ENCODE measurements at places on chromosomes 2 and 18.

DNA sequence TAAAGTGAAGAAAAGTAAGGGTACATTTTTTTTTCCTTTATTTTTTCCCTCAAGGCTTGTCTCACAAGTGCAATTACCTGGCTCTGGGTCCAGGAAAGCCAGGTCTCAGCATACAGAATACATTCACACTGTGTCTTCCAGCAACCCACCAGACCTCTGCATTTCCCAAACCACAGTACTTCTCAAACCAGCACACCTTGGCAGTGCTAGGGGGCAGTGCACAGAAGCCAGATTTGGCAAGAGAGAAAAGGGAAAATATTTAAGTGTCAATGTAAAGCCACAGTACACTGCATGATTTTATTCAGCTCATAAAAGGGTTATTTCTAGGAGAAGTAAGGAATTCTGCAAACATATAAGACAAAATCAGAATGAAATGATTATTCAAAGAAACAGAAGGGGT is 172.8 kb downstream of the NRXN1 start:
- DNase-seq = no peak

DNA sequence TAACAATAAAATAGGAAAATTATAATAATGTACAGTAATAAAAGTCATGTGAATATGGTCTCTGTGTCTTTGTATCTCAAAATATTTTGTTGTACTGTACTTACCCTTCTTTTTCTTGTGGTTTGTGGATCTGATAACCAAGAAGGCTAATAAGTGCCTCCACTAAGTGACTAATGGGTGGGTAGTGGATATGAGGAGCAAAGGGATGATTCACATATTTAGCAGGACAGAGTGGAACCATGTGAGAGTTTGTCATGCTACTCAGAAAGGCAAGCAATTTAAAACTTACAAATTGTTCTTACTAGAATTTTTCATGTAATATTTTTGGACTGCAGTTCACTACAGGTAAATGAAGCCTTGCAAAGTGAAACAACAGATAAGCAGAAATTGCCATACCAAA is 1241.2 kb upstream of the CDH2 start:
- no peak for DNase-seq

DNA sequence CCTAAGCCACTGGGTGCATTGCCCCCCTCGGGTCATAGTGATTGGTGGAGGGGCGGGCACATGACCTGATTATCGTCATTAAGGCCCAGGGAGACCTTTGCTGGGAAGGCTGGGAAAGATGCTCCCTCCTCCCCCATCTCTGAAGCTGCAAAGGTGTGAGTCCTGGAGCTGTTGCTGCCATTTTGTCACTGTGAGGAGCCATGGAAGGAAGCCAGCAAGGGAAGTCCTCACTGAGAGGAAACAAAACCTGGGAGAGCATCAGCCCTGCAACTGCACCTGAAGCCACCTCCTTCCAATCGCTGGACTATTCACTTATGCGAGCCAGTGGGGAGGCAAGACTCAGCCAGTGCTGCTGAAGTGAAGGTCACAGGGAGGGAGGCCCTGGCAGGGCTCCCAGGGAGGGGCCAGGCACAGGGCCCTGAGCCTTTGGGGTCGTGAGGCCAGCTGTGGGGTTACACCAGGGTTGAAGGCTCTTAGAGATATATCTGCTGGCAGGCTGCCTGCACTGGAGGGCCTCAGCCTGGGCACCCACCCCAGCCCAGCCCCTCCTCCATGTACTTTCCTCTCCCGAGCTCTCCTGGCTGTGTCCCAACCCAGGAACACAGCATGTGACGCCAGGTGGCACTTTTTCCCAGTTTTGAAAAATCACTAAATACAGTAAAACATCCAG is 10.7 kb upstream of the FAHD2A start:
- no peak for DNase-seq

DNA sequence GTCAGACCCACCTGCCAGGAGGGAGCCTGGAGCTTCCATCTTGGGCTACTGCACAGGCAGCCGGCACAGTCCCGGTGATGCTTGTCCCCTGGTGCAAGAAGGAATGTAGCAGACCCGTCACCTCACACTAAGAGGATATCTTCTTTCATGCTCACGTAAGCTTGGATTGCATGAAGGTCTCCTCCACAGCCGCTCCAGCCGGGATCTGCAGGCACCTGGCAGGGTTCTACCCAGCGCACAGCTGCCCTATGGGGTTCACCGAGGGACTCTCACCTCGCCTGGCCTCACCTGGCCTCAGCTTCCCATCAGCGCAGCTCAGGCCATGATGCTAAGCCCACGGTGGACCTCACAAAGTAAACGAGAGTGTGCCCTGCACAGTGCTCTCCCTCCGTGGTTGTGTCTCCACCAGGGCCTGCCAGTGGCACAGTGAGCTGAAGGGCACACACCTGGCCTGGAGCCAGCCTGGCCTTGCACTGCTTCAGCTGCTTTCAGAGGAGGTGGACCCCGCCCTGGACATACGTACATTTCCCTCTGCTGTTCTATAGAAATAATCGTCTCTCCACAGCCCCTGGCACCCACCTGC is 239.1 kb downstream of the SEPTIN10 start:
- DNase-seq = no peak

DNA sequence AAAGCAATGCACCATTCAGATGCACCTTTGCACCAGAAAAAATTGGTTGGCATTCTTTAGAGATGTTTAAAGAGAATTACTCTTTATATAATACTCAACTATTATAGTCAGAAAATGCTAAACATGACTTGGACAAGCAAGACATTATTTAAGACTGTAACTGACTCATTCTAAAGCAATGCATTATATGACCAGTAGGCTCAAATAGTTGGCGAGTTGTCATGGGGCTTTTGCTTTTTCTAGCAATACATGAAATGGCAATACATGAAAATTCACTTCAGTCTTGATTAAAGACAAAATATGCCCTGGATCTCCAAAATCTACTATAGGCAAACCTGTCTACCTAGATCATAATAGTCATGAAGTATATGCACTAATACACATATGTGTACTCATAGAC is 216.9 kb upstream of the VWC2L start:
- DNase-seq = no peak

GRCh38 chr2:238119756-238120462 is 18.6 kb upstream of the KLHL30 start:
- no peak for DNase-seq

- DNase-seq = no peak
Measured at GRCh38 chr2:160338901-160339685, 139.0 kb upstream of the ITGB6 start.

GRCh38 chr18:24053211-24053610 is 38.7 kb downstream of the TTC39C start:
- DNase-seq = no peak

DNA sequence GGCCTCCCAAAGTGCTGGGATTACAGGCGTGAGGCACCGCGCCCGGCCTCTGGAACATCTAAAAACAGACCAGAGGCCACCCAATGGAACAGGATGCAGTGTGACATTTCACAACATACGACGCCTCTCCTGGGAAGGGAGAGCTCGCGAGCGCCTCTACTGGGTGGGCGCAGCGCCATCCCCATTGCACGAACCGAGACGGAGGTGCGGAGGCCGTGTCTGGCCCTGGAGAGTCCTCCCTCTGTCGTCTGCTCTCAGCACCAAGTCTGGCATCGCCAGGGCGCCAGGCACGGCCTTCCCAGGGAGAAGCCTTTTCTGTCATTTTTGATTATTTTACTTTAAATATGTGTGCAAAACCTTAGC is 9.4 kb upstream of the GBX2 start:
- DNase-seq = no peak

- no peak for DNase-seq
Measured at GRCh38 chr2:152613235-152613634, 104.0 kb downstream of the PRPF40A start.

- no peak for DNase-seq
Measured at GRCh38 chr18:50285631-50286321, 1.7 kb downstream of the CXXC1 start.

DNA sequence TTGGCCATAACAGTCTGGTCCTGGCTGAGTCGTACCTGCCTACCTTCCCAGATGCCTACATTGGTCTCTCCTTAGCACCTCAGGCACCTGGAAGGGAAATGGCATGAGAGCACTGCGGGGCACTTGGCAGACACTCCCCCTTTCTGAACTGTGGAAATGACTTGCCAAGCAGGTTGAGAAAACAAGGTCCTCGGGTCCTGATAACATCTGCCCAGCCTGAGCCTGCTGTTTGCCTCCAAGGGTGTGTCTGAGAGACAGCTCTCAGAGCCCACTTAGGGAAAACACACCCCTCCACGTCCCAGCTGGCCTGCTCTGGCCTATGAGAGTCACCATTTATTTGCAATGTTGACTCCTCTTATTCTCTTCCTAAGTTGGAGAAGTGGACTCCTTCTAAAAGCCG is 10.5 kb downstream of the FAM110C start:
- no peak for DNase-seq

GRCh38 chr2:187654535-187654934 is 100.3 kb upstream of the TFPI start:
- no peak for DNase-seq

DNA sequence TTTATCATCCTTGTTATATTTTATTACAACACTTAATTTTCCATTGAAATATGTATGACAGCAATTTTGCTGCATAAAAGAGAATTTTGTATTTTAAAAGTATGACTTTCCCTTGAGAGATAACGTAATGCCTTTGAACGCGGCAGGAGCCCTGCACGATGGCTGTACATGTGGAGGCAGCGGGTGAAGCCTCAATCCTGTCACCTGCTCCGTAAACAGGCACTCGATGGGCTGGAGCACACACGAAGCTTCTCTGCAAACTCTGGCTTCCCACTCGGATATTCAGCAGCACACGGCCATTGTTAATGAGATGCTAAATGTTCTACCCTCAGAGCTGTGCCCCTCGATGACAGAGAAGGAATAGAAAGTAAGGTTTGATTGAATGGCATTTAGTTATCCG is 184.4 kb downstream of the RTP5 start:
- DNase-seq = no peak

DNA sequence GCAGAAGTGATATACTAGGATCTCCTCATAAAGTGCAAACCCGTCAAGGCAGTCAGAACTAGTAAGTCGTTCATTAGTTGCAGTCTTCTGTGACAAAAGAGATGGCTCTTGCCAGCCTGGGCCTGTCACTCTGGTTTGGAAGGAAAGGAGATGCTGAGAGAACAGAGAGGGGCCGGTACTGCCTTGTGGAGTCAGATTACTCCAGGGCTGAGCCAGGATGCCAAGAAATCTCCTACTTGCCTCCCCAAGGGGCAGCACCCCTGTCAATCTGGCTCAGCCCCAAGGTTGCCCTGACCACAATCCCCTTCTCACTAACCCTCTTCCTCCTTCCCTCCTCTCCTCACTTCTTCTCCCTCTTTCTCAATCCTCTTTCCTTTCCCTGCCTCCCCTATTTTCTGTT is 62.9 kb upstream of the ASPRV1 start:
- DNase-seq = no peak

GRCh38 chr2:1731963-1732768 is 12.1 kb downstream of the PXDN start:
- DNase-seq = no peak

DNA sequence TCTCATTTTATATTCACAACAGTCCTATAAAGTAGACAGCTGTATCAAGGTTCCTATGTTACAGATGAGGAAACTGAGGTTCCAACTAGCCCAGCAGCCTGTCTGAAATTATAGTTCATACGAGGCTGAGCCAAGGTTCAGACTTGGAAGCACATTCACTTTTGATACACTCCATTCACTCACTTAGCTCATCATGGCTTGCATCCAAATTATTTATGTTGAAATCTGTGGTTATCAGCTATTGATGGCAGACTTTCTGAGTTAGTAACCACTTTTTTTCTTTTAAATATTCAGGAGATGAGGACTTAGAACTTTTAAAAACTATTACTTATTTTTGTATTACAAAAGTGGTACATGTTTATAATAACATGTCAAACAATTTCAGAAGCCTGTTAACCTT is 188.2 kb downstream of the MTX2 start:
- DNase-seq = no peak

- DNase-seq = no peak
Measured at GRCh38 chr2:43387092-43388062, 161.0 kb upstream of the ZFP36L2 start.

DNA sequence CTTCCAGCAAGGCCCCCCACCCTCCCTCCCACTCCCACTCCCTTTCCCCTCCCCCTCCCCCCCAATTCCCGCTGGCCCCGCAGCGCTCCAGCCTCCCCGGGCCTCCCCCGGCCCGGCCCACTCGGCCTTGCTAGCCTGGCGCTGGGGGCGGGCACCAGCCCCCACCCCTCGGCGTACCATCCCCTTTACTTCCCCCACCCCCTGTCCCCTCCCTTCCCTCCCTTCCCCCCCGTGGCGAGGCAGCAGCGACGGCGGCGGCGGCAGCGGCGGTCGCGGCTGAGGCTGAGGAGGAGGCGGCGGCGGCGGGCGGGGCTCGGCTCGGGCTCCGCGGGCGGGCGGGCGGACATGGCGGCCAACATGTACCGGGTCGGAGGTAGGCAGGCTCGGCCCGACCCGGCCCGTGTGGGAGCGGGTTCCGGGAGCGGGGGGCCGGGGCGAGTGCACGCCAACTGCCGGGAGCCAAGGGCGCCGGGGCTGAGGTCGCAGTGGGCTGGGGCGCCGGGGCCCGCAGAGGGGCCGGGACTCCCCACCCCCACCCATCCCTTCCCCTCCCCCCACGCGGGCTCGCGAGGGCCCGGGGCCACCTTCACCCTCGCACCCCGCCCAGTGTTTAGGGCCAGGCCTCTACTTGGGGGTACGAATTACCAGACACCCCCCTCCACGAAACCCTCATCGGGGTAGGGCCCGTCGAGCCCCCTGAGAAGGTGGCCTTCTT is at the start of gene MTA3:
MTA3 (plus strand) TSS at position 232 of the 715 bp plus-strand sequence; CDS start at position 346, 114 bp downstream.
- DNase-seq = peak; percentile 44

- DNase-seq = peak; percentile 71
Measured at GRCh38 chr18:49178736-49179135, 228.0 kb upstream of the SMAD7 start.

DNA sequence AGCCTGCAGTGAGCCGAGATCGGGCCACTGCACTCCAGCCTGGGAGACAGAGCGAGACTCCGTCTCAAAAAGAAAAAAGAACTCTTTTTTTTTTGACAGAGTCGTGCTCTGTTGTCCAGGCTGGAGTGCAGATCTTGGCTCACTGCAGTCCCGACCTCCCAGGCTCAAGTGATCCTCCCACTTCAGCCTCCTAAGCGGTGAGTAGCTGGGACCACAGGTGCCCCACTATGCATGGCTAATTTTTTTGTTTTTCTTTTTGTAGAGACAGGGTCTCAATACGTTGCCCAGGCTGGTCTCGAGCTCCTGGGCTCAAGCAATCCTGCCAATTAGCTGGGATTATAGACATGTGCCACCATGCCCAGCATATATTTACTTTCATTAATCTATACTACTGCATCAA is 12.5 kb upstream of the INO80D start:
- DNase-seq = no peak

GRCh38 chr2:47636596-47637264 is 146.2 kb upstream of the MSH6 start:
- no peak for DNase-seq

- DNase-seq = no peak
Measured at GRCh38 chr2:37468170-37468569, 123.7 kb downstream of the QPCT start.
